ENCODE measurements at places on chromosomes 16 and 17. TPM values are rescaled to one million over a fixed set of nuclear protein-coding genes. Genes with fewer than 3 reads are reported as not detected.

The ZNF48 gene
- 7.0 TPM for total RNA-seq

The PSMC5 gene
- total RNA-seq = 141 TPM

The TBX21 gene
- total RNA-seq = 2.8 TPM

The CEMP1 gene
- 1.1 TPM for total RNA-seq

The MAPT gene
- total RNA-seq = 1.9 TPM

- H3K36me3 ChIP-seq = no peaks in the 10 kb centered on the region
- H3K27me3 ChIP-seq = no peaks in the 10 kb centered on the region
- H3K4me3 ChIP-seq = no peak overlapping the region
- peaks cover 6% of the 10 kb centered on the region for H3K4me1 ChIP-seq
- no peak overlapping the region for H3K27ac ChIP-seq
- DNase-seq = no peak
Observed at GRCh38 chr16:50581845-50582244, 33.6 kb downstream of the NKD1 start.

- no peak overlapping the region for H3K27ac ChIP-seq
- H3K4me3 ChIP-seq = no peak overlapping the region
- DNase-seq = no peak
- peaks cover 6% of the 10 kb centered on the region for H3K36me3 ChIP-seq
Observed at GRCh38 chr17:15954222-15954621, 9.3 kb downstream of the ADORA2B start.

GRCh38 chr17:1038459-1039122, 41.7 kb downstream of the TIMM22 start:
- no peaks in the 10 kb centered on the region for H3K27me3 ChIP-seq
- H3K36me3 ChIP-seq = peaks cover 37% of the 10 kb centered on the region
- no peak for DNase-seq
- H3K4me3 ChIP-seq = no peak overlapping the region
- H3K4me1 ChIP-seq = peaks cover 31% of the 10 kb centered on the region
- H3K27ac ChIP-seq = peak overlapping the region; percentile 83

GRCh38 chr16:84065536-84066132, 23.0 kb upstream of the SLC38A8 start:
- no peak overlapping the region for H3K4me3 ChIP-seq
- no peak for DNase-seq
- H3K27me3 ChIP-seq = no peaks in the 10 kb centered on the region
- no peak overlapping the region for H3K27ac ChIP-seq
- H3K4me1 ChIP-seq = no peaks in the 10 kb centered on the region

All from left lung (tissue), 14 donors.